ENCODE measurements at places on chromosomes 5 and 9. TPM values are rescaled to one million over a fixed set of nuclear protein-coding genes. Genes with fewer than 3 reads are reported as not detected.

The ADGRV1 gene
- 0.09 TPM for total RNA-seq

The ROR2 gene
- 0.17 TPM for total RNA-seq

GRCh38 chr9:83141887-83142286, 78.9 kb upstream of the RASEF start:
- no peaks in the 10 kb centered on the region for H3K4me1 ChIP-seq
- no peaks in the 10 kb centered on the region for H3K27me3 ChIP-seq

GRCh38 chr9:22240619-22241018, 206.0 kb upstream of the DMRTA1 start:
- H3K27ac ChIP-seq: no peak overlapping the region
- no peaks in the 10 kb centered on the region for H3K4me1 ChIP-seq
- H3K27me3 ChIP-seq: no peaks in the 10 kb centered on the region
- H3K4me3 ChIP-seq: no peak overlapping the region

DNA sequence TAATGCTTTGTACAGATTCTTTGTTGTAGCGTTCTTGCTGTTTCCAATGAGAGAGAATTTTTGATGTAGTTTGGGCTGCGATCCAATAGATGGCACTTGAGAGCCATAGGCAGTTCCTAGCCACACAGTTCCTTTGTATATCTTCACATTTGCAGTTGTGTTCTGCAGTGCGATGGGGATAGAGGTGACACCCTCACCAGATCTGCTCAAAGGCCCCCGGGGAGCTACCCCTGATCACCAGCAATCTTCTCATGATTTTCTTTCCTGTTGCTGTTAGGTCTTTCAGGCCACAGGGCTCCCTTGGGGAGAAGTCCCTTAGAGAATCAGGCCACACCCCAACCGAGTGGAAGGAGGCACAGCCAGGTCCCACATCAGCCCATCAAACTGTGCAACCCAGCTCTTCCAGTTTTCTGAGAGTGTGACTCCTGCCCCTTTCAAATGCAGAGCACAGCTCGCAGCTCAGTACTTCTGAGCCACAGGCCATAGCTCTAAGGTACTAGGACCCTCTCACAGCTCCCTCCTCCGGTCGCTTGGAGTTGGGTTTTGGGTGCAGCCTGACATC, 353.7 kb downstream of the SLCO4C1 start:
- no peak overlapping the region for H3K4me3 ChIP-seq
- no peaks in the 10 kb centered on the region for H3K36me3 ChIP-seq
- no peaks in the 10 kb centered on the region for H3K4me1 ChIP-seq
- DNase-seq: peak; percentile 36
- no peaks in the 10 kb centered on the region for H3K27me3 ChIP-seq
- H3K27ac ChIP-seq: no peak overlapping the region

GRCh38 chr5:52748590-52748989, 39.1 kb upstream of the ITGA1 start:
- no peak overlapping the region for H3K4me3 ChIP-seq
- H3K36me3 ChIP-seq: no peaks in the 10 kb centered on the region
- H3K27me3 ChIP-seq: no peaks in the 10 kb centered on the region
- no peak for DNase-seq

The ZNF474 gene
- total RNA-seq: 0.17 TPM

GRCh38 chr9:87013490-87013889, 66.2 kb upstream of the GAS1 start:
- H3K4me1 ChIP-seq: no peaks in the 10 kb centered on the region
- DNase-seq: no peak
- H3K36me3 ChIP-seq: no peaks in the 10 kb centered on the region
- H3K27ac ChIP-seq: no peak overlapping the region

The GDF9 gene
- total RNA-seq: 1.1 TPM

DNA sequence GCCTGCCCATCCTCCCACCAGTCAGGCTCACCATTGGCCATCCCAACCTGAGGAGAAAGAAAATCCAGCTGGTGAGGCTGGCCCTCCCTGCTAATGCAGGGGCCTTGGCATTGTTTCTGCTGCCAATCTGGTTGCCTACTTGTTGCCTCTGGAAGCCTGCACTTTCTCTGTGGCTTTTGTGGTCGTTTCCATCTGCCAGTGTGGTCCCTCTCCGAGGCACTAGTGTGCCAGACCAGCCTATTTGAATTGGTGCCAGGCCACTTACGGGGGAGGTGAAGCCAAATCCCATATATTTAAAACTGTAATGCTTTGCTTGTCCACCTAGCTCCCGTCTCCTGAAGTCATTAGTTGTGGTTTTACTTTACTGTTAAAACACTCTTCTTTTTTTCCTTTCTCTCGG, 213.4 kb upstream of the ADAMTSL1 start:
- no peaks in the 10 kb centered on the region for H3K4me1 ChIP-seq
- H3K27ac ChIP-seq: no peak overlapping the region
- H3K36me3 ChIP-seq: no peaks in the 10 kb centered on the region
- no peak overlapping the region for H3K4me3 ChIP-seq
- H3K27me3 ChIP-seq: no peaks in the 10 kb centered on the region

The HTR1A gene
- not detected for total RNA-seq

DNA sequence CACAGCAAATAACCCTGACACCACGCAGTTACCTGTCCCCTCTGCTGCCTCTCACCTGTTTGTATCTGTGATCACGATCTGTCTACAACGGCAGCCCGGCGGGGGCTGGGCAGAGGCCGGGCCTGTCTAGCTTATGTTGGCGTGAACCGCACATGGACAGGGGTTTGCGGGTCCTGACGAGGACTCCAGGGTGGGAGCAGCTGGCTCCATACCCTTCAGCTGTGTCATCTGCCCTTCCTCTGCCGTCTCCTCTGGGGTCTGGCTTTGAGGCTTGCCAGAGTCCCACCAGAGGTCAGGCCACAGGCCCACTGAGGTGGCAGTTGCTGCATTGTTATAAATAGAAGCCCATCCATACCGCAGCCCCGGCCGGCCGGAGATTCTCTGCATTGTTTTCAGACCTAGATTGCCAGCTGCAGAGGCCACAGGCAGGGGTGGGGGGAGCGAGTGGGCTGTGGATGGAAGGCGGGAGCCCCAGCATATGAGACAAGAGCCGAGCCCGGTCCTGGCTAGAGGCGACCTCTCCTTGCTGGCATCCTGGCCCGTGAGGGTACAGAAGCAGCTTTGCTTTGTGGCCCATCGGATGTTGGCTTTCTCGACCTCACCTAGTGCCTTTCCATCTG, 37.8 kb downstream of the FAM78A start:
- H3K36me3 ChIP-seq: no peaks in the 10 kb centered on the region
- H3K27ac ChIP-seq: peak overlapping the region; percentile 42
- H3K4me3 ChIP-seq: no peak overlapping the region
- no peak for DNase-seq
- no peaks in the 10 kb centered on the region for H3K27me3 ChIP-seq
- H3K4me1 ChIP-seq: peaks cover 60% of the 10 kb centered on the region

The SCAMP1 gene
- 29.7 TPM for total RNA-seq

DNA sequence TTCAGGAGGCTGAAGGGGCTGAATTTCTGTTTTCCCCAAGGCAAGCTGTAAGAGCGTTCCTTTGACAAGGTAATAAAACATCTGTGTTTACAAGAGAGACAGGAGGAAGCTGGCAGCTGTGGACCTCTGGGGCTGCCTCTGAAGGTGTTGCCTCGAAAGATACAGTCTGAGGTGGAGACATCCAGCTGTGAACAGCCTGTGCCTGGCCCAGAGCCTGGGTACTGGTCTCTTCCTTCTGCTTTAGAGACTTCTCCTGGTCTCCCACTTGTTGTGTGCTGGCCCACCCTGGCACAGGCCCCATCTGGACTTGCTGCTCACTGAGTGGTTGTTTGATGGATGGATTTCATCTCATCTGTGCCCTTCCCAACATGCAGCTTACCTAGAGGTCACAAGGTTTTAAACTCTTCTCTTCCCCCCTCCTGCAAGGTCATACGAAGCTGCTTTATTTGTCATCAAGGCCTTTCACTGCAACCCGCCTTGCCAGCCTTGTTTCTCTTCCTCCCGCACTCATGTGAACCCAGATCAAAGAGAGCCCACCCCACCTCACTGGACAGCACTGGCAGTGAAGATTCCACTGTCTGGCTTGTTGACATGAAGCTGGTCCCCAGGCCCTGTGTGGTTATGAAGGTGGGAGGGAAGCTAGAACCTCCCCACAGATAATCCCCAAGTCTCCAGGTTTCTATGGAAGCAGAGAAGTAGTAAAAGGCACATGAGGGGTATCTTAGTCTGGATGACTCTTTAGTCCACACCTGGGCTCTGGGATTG, 35.0 kb upstream of the ALDH1B1 start:
- no peaks in the 10 kb centered on the region for H3K4me1 ChIP-seq
- DNase-seq: no peak
- no peak overlapping the region for H3K27ac ChIP-seq
- H3K27me3 ChIP-seq: no peaks in the 10 kb centered on the region
- no peaks in the 10 kb centered on the region for H3K36me3 ChIP-seq

The SPAG8 gene
- 5.6 TPM for total RNA-seq

The PCDHB8 gene
- not detected for total RNA-seq

DNA sequence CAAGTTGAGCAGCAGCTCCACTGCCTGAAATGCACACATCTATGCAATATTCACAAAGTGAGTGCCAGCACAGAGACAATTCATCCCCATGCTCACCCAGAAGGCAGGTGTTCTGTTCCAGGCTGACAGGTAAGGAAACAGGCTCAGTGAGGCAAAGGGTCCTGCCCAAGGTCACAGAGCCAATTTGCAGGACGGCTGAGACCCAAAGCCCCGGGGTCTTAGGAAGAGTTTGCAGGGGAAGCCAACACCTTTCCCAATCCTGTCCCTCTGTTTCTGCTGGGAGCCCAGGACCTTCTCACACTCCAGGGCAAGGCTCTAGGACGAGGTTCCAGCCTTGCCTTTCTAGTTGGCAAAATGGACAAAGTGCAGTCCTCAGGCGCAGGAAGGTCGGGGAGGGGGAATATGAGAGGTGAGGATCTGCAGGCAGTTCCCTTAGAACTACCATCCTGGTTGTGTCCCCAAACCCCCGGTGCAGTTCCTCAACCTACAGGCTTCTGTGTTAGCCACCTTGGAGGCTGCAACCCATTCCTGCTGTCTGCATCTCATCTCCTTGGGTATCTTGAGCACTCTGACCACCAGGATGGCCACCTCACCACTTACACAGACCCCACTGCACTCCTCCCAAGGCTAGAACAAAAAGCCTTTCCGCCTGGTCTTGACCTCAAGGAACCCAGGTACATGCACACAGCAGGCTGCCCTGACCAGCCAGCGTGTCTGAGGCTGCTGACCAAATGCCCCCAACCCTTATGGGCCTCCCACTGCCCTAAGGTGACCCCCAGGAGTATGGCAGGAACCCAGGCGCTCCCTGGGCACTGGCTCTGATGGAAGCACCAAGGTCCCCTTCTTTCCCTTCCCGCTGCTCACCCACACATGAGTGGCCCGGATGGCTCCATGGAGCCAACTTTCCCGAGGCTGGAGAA, 1.9 kb upstream of the BRD3 start:
- peaks cover 4% of the 10 kb centered on the region for H3K27me3 ChIP-seq
- H3K36me3 ChIP-seq: no peaks in the 10 kb centered on the region
- H3K4me3 ChIP-seq: no peak overlapping the region
- H3K27ac ChIP-seq: no peak overlapping the region
- peaks cover 32% of the 10 kb centered on the region for H3K4me1 ChIP-seq

DNA sequence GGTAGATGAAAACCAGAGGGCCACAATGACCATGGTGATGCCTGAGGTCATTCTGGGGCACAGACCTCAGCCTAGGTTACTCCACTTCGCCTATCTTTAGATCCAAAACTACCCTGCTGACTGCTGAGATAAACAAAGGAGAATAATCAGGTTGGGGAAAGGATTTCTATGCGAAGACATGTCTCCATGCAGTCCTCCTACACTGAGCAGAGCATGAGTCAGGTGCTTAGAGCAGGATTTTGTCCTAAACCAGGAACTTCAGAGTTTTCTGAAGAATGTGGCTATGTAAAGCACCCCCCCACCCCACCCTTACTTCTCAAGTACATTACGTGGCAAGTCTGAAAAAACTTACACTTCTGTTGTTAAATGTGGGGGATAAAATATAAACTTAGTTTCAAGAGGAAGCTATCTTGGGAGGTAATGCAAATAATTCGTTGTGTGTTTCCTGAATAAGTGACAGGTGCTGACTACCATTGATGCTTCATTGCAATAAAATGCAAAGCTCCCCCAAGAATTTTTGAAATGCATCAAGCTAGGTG, 19.4 kb downstream of the PDCD1LG2 start:
- no peak overlapping the region for H3K4me3 ChIP-seq
- H3K27me3 ChIP-seq: no peaks in the 10 kb centered on the region
- peaks cover 37% of the 10 kb centered on the region for H3K4me1 ChIP-seq
- DNase-seq: no peak

The PTGR1 gene
- 0.36 TPM for total RNA-seq
